Effector memory CD4-positive, alpha-beta T cell (primary cell): ENCODE measurements at places on chromosomes 3 and 15.
A peak's percentile ranks its signal among the peaks of the same experiment; 100 is the strongest.

- DNase-seq, result no peak
- peaks cover 76% of the 10 kb centered on the region for H3K4me1 ChIP-seq
- H3K36me3 ChIP-seq, result no peaks in the 10 kb centered on the region
Observed at GRCh38 chr3:16907243-16907642, 22.5 kb downstream of the PLCL2 start.

DNA sequence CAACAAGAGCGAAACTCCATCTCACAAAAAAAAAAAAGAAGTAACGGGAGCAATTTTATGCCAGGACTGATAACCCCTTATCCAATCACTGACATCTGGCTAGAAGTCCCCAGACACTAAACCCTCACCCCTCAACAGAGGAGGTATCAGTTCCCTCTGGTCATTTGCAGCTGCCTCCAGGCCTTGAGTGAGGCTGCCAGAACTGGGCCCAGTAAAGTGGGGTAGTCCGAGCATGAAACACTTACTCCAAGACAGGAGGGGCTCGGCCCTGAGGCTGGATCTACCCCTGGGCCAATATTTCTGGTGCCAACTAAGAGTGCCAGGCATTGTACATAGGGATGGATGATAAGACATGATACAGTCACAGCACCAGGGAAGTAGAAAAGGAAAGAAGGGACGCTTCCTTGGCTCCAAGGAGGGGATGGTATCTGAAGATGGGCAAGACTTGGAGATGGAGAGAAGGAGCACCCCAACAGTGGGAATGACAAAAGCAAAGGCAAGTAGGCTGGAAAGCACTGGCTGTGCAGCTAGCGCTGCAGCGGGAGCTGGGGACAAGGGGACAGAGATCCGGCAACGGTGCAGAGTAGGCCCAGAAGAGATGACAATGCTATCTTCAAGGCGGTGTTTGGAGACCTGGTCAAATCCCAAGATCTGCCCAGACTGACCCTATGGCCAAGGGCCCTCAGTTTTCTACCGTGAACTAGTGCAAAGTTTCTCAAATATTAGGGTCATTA lies 2.2 kb downstream of the XXYLT1 start:
- DNase-seq, result no peak
- H3K36me3 ChIP-seq, result no peaks in the 10 kb centered on the region
- H3K27me3 ChIP-seq, result no peaks in the 10 kb centered on the region
- peaks cover 21% of the 10 kb centered on the region for H3K4me1 ChIP-seq
- no peak overlapping the region for H3K4me3 ChIP-seq

DNA sequence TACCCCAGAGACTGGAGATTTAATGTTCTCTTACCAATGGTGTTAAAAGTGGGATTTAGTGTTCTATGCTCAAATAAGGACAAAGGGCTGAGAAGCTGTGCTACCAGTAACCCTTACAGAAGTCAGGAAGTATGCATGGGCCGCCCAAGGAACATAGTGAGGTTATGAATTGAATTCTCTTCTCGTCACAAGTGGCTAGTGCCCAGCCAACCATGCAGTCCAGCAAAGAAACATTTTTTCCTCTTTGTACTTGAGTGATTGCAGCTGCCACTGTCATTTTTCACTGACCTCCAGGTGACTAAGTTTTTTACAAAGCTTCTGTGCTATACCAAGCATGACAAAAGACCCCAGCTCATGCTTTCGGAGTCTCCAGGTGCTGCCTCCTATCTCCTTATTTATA lies 110.6 kb upstream of the DCBLD2 start:
- H3K4me3 ChIP-seq, result no peak overlapping the region
- no peaks in the 10 kb centered on the region for H3K4me1 ChIP-seq
- no peak overlapping the region for H3K27ac ChIP-seq
- no peaks in the 10 kb centered on the region for H3K27me3 ChIP-seq

GRCh38 chr15:57537488-57538264 lies 54.0 kb upstream of the MYZAP start:
- H3K36me3 ChIP-seq, result no peaks in the 10 kb centered on the region
- no peaks in the 10 kb centered on the region for H3K27me3 ChIP-seq
- no peak for DNase-seq
- H3K4me1 ChIP-seq, result no peaks in the 10 kb centered on the region
- no peak overlapping the region for H3K27ac ChIP-seq

DNA sequence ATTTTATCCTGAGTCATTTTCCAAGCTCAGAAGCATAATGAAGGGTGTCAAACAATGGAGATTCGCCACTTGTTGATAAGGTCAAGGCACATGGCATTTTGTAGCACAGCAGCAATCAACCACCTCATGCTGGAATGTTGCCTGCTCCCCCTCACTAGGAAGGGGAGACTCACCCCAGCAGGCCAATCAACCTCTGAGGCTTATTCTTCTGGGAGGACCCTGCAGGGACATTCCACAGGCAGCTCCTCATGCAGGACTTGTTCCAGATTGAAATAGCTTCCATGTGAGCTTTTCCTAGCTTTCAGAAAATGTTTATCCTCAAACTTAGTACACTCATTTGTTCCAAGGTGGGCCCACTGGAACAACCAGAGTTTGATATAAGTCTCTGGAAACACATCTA lies 77.6 kb downstream of the SSR3 start:
- no peak for DNase-seq
- no peak overlapping the region for H3K4me3 ChIP-seq
- no peaks in the 10 kb centered on the region for H3K36me3 ChIP-seq
- H3K27ac ChIP-seq, result no peak overlapping the region
- H3K27me3 ChIP-seq, result no peaks in the 10 kb centered on the region
- H3K4me1 ChIP-seq, result no peaks in the 10 kb centered on the region

- H3K27me3 ChIP-seq, result no peaks in the 10 kb centered on the region
- H3K36me3 ChIP-seq, result peaks cover 35% of the 10 kb centered on the region
- peak; percentile 80 for DNase-seq
- H3K4me3 ChIP-seq, result peak within 1 kb of the TSS; percentile 83
- H3K27ac ChIP-seq, result peak within 1 kb of the TSS; percentile 95
Observed at GRCh38 chr15:66504563-66505429, at the start of the genes RPL4 and ZWILCH. RPL4 (minus strand) TSS chr15:66504855; CDS start chr15:66504790, 65 bp downstream. ZWILCH (plus strand) TSS chr15:66505326; CDS start chr15:66505339, 13 bp downstream.

DNA sequence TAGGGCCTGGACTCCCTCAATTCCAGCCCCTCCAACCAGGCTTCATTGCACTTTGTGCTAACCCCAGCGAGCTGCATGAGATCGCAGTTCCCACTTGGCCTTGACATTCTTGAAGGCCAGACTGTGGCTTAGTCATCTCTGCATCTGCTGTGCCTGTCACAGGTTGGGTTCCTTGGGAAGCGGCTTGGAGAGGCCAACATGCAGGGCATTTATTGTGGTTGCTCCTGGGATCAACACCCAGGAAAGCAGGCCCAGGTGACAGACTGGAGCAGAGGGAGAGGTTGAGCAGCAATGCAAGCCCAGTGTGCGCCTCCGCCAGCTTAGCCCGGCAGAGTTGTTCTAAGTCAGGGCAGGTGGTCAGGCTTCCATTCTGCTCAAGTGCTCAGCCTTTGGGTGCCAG lies 10.5 kb downstream of the ABCF3 start:
- H3K4me3 ChIP-seq, result no peak overlapping the region
- no peaks in the 10 kb centered on the region for H3K4me1 ChIP-seq
- no peaks in the 10 kb centered on the region for H3K27me3 ChIP-seq
- H3K27ac ChIP-seq, result no peak overlapping the region
- DNase-seq, result no peak

DNA sequence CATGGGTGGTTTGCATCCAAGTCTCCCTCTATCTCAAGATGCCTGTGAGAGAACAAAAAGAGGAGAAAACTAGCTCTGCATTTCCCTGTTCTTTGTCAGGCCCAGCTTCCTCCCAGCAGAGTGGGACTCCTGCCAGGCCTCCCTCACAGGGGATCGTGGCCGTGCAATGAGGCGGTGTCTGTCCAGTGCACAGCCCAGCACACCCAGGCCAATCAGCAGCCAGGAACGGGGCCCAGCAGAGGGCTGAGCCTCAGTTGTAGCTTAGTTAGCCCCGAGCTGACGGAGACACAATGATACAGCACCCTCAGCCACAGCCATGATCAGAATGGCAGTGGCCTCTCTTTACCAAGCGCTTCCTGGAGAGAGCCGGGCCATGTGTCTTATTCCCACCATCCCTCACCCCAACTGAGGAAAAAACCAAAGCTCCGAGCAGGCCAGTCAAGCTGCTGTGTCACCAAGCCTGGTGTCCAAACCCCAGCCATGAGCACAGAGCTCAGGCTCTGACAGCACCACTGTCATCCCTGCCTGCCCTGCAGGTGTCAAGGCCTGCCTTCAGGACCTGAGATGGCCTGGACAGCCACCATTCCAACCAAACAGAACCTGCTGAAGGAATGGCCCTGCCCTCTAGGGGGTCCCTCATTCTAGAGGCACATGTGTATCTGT lies 71.1 kb downstream of the DNAJB8 start:
- H3K27me3 ChIP-seq, result no peaks in the 10 kb centered on the region
- no peak for DNase-seq
- H3K4me3 ChIP-seq, result no peak overlapping the region
- no peaks in the 10 kb centered on the region for H3K4me1 ChIP-seq

DNA sequence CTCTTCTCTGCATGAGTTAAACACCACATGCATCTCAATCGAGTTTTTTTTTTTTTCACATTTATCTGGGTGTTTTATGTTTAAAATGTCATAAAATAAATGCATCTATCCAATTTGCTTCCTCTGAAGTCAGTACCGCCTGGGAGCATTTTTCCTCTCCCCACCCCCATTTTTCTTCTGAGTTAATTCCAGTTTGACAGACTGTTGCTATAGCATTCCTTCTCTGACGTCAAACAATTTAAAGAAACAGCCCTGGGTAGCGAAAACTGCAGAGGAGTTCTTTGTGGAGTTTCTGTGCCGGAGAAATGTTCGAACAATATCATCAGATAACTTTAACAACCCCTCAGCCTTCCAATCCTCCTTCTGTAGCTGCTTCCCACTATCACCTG lies 900 bp upstream of the GNB4 start:
- no peak overlapping the region for H3K4me3 ChIP-seq
- peaks cover 23% of the 10 kb centered on the region for H3K27me3 ChIP-seq
- H3K27ac ChIP-seq, result no peak overlapping the region
- no peaks in the 10 kb centered on the region for H3K36me3 ChIP-seq
- DNase-seq, result no peak

GRCh38 chr3:26064297-26064696 lies 274.4 kb downstream of the OXSM start:
- no peaks in the 10 kb centered on the region for H3K36me3 ChIP-seq
- H3K27ac ChIP-seq, result no peak overlapping the region
- no peaks in the 10 kb centered on the region for H3K4me1 ChIP-seq

DNA sequence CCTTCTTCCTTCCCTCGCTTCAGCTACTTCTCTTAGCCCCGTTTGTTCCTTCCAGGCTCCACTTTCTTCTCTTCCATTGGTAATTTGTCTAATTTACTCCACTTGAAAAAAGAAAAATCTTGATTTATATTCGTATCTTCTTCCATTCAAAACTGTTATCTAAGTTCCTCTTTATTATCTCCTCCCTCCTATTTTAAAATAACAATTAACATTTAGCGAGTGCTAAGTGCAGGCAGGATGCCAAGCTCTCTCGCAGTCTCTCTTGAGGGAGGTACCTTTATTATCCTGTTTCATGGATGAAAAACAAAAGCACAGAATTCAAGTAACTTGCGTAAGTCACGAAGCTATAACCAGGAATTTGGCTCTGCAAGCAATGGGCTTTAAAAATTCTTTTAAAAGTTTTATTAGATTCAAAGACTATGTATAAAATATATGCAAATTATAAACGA lies 418.9 kb upstream of the NAALADL2 start:
- no peaks in the 10 kb centered on the region for H3K36me3 ChIP-seq
- DNase-seq, result no peak
- peaks cover 6% of the 10 kb centered on the region for H3K27me3 ChIP-seq
- H3K4me1 ChIP-seq, result no peaks in the 10 kb centered on the region

DNA sequence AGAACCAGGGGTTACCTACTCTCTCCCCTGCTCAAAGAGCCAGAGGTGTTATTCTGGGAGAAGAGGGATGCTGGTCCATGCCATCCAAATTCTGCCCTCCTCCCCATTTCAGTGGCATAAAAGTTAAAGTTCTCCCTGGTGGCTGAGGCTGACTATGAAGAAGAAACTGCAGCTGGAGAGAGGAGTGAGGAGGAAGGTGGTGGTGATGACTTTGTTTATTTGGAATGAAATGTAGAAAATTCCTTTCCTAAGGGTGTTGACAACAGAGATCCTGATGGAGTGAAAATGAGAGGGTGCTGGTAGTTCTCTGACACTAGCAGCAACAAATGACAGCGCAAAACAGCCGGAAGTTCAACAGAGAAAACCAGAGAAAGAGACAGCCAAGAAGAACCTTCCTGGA lies 100.4 kb downstream of the PCCB start:
- no peak overlapping the region for H3K4me3 ChIP-seq
- no peaks in the 10 kb centered on the region for H3K27me3 ChIP-seq
- no peaks in the 10 kb centered on the region for H3K4me1 ChIP-seq
- peaks cover 21% of the 10 kb centered on the region for H3K36me3 ChIP-seq
- H3K27ac ChIP-seq, result no peak overlapping the region
- no peak for DNase-seq

DNA sequence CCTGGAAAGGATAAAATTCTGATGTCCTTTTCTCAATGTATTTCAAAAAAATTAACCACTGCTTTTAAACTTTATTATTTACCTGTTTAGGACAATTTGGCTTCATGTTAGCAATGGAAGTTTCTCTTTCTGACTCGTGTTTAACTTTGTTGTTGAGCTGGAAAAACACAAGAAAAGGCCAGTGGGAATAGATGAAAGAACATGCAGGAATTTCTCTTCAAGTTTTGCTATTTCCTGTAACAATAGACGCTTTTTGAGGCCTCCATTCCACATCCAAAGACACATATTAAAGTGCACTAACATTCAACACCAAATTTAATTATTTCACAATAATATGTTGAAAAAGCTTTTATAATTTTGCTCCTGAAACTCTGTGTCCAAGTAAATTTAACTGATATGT lies 9.7 kb downstream of the RBMS3 start:
- no peak overlapping the region for H3K4me3 ChIP-seq
- H3K36me3 ChIP-seq, result no peaks in the 10 kb centered on the region
- DNase-seq, result no peak
- no peak overlapping the region for H3K27ac ChIP-seq

- no peaks in the 10 kb centered on the region for H3K4me1 ChIP-seq
- no peak for DNase-seq
- no peak overlapping the region for H3K4me3 ChIP-seq
- H3K27ac ChIP-seq, result no peak overlapping the region
- H3K36me3 ChIP-seq, result no peaks in the 10 kb centered on the region
- H3K27me3 ChIP-seq, result no peaks in the 10 kb centered on the region
Observed at GRCh38 chr15:71677352-71677751, 133.0 kb upstream of the NR2E3 start.

DNA sequence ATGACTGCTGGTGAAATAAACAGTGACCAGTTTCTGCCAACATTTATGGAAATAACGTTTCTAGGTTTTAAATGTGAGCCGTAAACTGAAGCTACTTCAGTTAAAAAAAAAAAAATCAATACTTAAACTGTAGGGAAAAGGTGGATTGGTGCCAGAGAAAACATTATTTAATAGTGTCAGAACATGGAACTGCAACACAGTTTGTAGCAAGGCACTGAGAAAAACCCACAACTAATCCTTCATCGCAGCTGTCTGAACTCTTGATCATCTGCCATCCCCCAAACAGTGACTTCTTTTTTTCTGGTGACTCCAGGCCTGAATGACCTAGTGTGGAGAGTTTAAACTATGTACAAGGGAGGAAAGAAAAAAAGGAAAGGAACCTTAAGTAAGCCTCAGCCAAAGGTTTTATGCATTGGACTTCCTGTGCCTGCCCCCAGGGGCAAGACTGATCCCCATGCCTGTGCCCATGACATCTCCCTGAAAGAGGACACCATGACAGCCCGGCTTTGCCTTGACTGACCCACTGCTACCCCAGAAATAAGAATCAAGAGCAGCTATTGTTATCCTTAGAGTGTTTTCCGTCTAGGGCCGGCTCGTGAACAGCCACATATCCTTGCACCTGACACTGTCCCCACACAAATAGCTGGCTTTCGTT lies 33.1 kb downstream of the CRTAP start:
- no peaks in the 10 kb centered on the region for H3K4me1 ChIP-seq
- H3K4me3 ChIP-seq, result no peak overlapping the region
- no peak overlapping the region for H3K27ac ChIP-seq
- no peaks in the 10 kb centered on the region for H3K27me3 ChIP-seq
- no peak for DNase-seq

- no peak overlapping the region for H3K4me3 ChIP-seq
Observed at GRCh38 chr3:117080872-117081271, 371.3 kb downstream of the TUSC7 start.
